ENCODE measurements at places on chromosomes 7 and 10.

DNA sequence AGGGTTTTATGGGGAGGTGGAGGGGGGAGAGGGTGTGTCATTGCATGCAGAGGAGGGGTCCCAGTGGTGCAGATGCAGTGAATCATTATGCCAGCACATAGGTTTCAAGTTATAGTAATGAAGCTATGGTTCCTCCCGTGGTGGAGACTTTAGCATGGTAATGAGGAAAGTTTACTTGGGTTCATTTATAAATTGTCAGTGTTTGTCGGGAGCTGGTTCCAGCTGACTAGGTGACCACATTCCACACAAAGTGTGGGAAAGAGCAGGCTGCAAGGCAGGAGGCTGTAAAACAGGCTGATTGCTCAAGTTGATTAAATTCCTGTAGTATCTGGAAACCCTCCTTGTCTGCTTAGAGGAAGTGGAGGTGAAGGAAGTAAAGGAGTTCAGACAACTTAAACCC, 78.9 kb downstream of the SRI start:
- no peak for DNase-seq

DNA sequence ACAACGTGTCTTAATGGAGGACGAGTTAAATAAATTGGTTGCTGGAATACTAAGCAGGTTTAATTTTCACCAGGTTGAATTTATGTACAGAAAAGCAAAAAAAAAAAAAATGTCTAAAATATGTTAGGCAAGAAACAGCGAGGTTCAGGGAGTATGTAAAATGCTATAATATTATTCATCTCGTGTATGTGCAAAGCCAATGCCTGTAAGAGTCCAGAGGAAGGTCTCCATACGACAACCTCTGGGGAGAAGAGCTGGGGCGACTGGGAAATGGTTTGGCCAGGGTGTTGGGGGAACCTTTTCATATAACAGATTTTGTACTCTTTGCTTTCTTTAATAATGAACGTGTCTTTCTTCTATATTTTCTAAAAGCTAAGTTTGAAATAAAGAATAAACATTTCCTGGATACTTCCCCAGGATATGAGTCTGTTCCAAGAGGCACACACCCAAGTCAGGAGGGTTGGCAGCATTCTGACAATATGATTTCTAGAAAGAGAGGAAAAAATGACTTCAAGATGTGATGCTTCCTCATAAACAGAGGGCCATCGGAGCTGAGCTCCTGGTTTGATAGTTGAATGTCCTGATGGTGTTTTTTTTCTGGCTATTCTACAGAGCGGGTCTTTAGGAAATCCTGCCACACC, 208.6 kb upstream of the MGMT start:
- DNase-seq, result no peak

- DNase-seq, result no peak
Observed at GRCh38 chr10:132227851-132228390, 41.2 kb downstream of the DPYSL4 start.

- DNase-seq, result no peak
Observed at GRCh38 chr7:94949532-94949931, 42.1 kb downstream of the PPP1R9A start.

GRCh38 chr10:95516774-95517373, 44.3 kb downstream of the SORBS1 start:
- no peak for DNase-seq

DNA sequence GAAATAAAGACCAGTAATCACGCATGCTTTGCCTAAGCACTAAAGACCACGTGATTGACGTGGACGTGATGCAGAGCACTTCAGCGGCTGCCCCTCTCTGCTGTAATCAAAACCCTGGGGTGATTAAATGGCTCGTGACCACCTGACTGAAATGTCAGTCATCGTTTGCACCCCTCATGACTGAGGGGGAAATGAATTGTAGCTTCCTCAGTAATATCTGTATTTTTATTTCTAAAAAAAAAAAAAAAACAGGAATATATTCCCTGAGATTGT, 148.1 kb upstream of the RSU1 start:
- DNase-seq, result no peak

GRCh38 chr10:3820255-3820654, 35.2 kb upstream of the KLF6 start:
- DNase-seq, result no peak

DNA sequence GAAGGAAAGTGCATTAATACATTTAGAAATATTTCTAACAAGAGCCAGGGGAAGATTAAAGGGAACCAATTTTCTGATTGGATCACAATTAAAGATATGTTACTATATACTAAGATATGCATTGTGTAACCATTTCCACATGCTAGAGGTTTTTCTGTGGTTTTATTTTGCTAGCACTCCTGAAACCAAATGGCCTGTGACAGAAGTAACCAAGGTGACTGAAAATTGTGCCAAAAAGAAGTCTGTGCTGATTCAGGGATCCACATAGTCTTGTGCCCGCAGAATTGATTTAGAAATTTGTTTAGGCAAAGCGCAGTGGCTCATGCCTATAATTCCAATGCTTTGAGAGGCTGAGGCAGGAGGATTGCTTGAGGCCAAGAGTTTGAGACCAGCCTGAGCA, 1.8 kb downstream of the CC2D2B start:
- DNase-seq, result no peak

DNA sequence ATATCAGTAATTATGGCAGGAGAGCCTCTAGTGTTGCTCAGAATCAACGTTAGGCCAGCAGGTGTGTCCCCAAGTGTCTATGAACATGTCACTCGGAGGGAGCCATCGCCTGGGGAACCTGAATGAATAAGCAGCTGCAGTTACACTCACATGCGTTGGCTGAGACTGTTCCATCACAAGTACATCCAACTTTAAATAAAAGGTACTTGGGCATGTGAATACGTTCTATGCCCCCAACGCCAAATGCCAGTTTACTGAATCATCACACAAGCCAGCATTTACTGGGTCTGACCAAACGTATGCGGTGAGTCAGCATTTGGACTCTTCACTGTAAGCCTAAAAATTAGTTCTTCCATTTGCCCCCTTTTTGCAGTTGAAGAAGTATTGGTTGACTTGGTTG, 207.6 kb upstream of the PLXNA4 start:
- no peak for DNase-seq

GRCh38 chr10:50322077-50322476, 70.8 kb upstream of the ASAH2 start:
- DNase-seq, result no peak

DNA sequence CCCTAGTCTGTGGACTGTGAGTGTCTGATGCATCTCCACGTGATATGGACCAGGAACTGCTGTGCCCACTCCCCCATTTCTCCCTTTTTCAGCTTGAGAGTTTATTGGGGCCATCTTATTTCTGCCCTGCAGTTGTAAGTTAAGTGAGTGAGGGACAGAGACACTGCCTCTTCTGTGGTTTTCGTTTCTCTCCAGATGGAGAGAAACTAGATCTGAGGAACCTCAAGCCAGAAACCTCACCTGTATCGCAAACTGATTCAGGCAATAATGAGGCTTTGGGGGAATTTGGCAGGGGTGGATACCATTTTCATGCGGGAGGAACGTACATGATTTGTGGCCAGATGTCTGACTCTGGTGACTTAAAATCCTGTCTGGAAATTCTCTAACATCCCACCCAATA, 641.7 kb downstream of the TNS3 start:
- no peak for DNase-seq

GRCh38 chr7:68362745-68363518, 1235.3 kb upstream of the AUTS2 start:
- DNase-seq, result no peak

DNA sequence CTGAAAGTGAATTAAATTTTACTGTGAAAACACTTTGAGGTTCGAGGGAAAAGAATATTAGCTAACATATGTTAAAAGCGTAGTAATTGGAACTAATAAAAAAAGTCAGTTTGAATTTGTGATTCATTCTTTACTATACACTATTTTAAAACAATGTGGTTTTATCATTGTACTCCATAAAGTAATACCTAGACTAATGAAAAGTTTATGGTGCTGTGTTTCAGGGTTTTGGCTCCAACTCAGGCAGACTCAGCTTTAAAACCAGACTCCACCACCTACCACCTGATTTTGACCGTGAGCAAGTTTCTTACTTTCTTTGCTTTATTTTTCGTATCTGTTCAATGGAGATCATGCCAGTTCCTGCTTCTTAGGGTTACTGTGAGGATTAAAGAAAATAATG, 9.2 kb upstream of the PRTFDC1 start:
- DNase-seq, result no peak

DNA sequence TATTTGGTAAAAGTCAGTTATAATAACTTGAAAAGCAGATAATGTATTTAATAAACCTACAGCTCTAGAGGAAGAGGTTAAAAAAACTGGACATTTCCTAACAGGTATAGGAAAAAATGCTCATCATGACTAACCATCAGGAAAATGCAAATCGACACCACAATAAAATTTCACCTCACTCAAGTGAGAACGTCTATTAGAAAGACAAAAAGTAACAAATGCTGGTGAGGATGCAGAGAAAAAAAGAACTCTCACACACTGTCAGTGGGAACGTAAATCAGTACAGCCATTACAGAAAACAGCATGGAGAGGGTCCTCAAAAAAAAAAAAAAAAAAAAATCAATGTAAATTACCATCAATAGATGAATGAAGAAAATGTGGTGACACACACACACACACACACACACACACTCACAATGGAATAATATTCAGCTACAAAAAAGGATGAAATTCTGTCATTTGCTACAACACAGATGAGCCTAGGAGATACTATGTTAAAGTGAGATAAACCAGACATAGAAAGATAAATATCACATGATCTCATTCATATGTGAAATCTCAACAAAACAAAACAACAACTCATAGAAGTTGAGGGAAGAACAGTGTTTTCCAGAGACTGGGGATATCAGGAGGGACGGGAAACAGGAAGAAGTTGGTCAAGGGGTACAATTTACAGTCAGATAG, 20.1 kb downstream of the EPC1 start:
- no peak for DNase-seq

DNA sequence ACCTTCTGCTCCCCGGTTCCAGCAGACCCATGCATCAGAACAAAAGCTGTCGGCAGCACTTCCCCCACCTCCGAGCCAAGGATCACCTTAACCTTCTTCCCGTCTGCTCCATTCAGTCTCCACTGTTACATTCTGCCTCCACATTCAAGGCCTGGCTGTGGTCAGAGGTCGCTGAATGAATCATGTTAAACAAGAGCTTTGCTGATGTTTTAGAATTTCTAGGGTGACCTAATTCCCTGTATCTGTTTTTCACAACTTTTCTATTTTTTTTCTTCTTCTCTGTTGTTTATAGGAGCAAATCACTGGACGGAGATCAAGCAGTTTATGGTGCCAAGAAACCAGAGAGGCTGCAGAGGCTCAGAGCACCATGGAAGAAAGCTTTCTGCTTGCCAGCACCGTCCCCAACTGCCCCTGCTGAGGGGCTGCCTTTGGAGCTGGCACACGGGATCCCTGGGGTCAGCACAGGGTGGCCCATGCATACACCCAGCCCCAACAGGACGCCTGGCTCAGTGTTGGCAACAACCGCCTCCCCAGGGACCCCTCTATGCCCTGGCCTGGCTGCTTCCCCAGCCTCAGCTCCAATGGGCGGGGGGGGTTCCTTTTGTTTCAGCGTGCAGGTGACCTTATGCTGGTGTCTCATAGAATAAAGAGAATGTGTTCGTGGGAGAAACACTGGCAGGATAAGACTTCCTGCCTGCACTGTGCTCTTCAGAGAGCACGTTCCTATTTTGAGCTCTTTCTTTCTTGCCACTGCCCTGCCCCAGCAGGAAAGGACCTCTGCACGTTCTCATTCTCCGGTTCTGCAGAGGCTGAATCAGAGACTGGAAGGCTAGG, 182.7 kb upstream of the LYZL2 start:
- DNase-seq, result no peak

DNA sequence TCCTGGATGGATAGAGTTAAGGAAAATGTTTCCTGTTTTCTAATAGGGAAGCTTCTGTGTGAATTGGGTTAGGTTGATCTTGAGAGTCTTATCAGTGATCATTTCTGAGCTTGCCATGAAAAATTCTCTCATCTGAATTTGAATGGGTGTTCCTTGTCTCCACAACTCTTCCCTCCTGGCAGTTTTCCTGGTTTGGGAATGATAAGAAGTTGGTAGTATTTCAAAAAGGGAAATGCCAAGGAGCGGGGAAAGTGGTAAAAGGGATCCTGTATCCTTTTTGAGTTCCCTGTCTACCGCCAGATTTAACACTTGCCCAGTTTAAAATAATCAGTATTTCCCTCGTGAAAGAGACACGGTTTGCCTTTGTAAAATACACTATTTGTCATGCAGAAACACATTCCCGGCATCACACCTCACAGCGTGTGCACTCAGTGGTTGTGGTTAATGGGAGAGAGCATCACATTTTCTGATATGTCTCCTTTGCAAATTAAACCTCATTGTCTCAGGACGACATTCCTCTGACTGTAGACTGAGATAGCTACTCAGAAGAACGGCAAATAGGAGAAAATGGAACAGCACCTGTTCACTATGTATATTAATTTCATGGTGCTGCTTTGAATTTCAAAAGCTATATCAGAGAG, 113.2 kb upstream of the IFRD1 start:
- no peak for DNase-seq

- DNase-seq, result no peak
Observed at GRCh38 chr7:156969972-156970420, 20.5 kb downstream of the NOM1 start.

DNA sequence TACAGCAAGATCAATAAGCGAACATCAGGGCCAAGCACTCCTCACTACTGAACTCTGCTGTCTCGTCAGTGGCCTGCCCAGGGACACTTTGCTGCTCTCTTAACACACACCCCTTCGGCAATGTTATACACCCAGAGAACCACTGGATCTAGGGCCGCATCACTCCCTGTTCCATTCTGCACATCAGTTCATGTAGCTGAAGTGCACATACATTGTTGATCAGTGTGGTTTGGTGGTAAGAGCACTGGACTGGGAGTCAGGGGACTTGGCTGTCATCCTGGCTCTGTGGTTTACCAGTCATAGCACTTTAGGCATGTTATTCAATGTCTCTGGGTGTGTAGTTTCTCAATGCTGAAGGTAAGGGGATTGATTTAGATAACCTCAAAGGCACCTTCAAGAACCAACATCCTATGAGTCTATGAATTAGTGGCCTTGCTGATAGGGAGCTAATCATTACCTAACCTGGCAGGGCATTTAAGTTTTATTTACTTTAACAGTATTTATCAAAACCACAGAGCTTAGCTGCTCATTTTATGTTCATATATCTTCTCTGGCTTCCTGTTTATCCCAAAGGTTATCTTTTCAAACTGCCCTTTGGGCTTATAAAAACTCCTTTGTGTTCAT, 24.8 kb downstream of the DUSP5 start:
- DNase-seq, result no peak

GRCh38 chr7:36127075-36127740, 25.8 kb upstream of the EEPD1 start:
- no peak for DNase-seq

- DNase-seq, result no peak
Observed at GRCh38 chr7:79011921-79012320, 441.5 kb downstream of the MAGI2 start.

GRCh38 chr7:75818472-75818871, 4.9 kb upstream of the CCL24 start:
- no peak for DNase-seq

Measured in thoracic aorta (tissue), 2 donors.